H4 (cell line): ENCODE measurements at places on chromosomes 3 and 15. TPM values are rescaled to one million over a fixed set of nuclear protein-coding genes. Genes with fewer than 3 reads are reported as not detected.

The DIPK2A gene
- 27.4 and 42.1 TPM in 2 replicates for total RNA-seq

The IL5RA gene
- total RNA-seq, result 0.10 TPM in 1 of 2 replicates, not detected in the other

- DNase-seq, result no peak
These were observed 40.1 kb upstream of the GALNT15 start for GRCh38 chr3:16134173-16134928.

GRCh38 chr3:197458906-197459470 is 96.8 kb downstream of the BDH1 start:
- no peak for DNase-seq

DNA sequence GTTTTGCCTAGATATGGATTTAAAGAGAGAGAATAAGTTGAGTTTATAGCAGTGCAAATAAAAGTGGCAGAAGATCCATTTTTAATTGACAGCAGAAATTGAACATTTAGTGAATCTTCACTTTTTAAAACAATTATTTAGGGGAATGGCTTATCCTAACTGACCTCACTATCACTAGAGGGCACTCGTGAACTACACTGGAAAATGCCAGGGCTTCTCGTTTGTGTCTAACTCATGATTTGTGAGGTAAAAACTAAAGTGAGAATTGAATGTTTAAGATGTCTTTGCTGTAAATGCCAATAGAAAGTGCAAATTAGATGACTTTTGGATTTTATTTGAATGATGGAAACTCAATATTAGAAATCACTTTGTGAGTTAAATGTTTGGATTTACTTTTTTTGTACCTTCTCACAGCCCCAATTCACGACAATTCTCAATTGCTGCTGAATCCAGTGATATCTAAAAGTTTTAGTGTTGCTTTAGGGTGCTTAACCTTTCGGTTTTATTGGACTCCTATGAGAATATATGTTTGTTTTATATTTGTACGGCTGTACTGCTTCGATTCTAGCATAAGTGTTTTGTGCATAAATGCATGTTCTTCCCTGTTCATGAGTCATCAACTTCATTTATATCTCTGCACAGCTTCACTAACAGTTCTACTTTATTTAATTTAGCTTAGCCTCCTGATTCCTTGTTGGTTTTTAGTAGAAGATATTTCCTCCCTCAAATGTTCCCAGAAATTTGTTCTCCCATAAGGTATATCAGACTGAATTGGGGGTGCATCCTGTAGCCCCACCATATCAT is 462.1 kb downstream of the MFSD1 start:
- peak; percentile 49 for DNase-seq

GRCh38 chr3:161409069-161409468 is 37.8 kb upstream of the SPTSSB start:
- peak; percentile 60 for DNase-seq

GRCh38 chr3:170734735-170735065 is 135.3 kb downstream of the RPL22L1 start:
- DNase-seq, result no peak

DNA sequence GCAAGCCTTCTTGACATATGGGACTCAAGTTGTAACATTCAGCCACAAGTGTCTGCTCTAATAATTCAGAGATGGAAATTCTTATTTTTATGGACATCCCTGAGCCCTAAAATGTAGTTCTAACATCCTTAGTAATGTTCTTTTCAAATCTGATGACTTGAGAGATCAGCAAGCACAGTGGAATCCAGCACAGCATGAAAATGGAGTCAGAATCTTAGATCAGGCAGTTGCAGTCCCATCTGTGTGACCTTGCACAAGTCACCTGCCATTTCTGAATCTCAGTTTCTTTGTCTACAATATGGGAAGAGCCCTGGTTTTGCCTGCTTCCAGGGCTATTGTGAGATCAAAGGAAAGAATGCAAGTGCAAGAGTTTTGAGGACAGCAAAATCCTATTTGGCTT is 183.9 kb upstream of the LPP start:
- DNase-seq, result no peak
